ENCODE measurements at places on chromosomes 4 and X.
A peak's percentile ranks its signal among the peaks of the same experiment; 100 is the strongest.

- DNase-seq: no peak
These were observed 433.8 kb downstream of the NAF1 start for GRCh38 chr4:162732876-162733275.

DNA sequence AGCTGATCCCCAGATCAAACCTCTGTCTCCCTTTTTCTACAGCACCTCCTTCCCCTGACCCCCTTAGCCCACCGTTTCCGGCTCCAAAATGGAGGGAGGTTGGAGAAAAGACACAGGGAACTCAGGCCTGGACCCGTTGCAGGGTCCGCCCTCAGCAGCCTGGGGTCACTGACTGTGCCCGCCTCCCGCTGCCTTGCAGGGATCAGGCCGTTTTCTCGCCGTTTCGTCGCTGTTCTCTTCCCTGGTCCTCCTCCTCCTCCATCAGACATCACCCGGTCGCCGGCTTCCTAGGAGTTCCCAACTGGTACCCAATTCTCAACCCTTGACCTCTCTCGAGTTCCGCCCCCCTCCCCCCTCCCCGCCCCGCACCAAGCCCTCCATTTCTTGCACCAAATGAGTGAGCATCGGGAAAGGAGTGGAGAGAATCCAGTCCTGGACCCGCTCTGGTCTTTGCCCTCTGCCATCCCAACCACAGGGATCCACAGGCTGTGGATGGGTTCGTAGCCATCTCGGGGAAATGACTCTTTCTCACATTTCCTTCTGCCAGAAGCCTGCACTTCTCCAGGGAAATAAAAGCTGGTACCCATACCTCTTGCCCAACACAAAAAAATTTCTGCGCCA, 493 bp downstream of the TCEAL5 start:
- DNase-seq: no peak

GRCh38 chrX:151536571-151536970, 26.9 kb upstream of the PASD1 start:
- no peak for DNase-seq

DNA sequence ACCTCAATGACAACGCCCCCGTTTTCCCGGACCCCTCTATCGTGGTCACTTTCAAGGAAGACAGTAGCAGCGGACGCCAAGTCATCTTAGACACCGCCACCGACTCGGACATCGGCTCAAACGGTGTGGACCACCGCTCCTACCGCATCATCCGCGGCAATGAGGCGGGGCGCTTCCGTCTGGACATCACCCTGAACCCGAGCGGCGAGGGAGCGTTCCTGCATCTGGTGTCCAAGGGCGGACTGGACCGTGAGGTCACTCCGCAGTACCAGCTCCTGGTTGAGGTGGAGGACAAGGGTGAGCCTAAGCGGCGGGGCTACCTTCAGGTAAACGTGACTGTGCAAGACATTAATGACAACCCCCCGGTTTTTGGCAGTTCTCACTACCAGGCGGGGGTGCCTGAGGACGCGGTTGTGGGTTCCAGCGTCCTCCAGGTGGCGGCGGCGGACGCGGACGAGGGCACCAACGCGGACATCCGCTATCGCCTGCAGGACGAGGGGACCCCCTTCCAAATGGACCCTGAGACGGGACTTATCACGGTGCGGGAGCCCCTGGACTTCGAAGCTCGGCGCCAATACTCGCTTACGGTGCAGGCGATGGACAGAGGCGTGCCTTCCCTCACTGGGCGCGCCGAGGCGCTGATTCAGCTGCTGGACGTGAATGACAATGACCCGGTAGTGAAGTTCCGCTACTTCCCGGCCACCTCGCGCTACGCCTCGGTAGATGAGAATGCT, 2.2 kb downstream of the FAT4 start:
- no peak for DNase-seq

GRCh38 chr4:98653890-98654867, 4.2 kb downstream of the TSPAN5 start:
- DNase-seq: peak; percentile 85

DNA sequence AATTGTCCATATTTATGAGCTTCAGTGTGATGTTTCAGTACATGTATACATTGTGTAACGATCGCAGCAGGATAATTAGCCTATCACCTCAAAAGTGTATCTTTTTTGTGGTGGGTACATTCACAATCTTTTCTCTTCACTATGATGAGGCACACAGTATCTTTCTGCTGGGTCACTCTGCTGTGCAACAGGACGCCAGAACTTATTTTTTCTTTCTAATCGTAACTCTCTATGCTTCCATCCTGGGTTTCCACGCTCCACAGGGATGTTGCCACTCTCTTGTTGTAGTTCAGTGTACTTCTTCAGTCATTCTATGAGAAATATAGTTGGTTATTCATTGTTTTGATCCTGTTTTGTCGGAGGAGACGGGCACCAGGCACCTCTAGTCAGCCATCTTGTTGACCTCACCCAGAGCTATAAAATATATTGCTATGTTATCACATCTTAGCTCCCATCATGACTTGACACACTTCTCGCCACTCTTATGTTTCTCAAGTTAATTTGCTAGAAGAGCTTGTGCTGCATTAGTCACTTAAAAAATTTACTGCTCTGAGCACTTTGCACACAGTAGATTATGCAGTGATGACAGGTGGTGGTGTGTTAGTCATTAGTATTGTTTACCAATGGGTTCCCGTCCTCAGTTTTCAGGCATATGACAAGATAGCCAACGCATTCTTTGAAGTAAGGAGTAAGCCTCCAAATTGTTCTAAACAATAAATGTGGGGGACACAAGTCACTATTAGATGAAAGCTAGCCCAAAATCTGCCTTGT, 1002.7 kb upstream of the PCDH7 start:
- peak; percentile 69 for DNase-seq

DNA sequence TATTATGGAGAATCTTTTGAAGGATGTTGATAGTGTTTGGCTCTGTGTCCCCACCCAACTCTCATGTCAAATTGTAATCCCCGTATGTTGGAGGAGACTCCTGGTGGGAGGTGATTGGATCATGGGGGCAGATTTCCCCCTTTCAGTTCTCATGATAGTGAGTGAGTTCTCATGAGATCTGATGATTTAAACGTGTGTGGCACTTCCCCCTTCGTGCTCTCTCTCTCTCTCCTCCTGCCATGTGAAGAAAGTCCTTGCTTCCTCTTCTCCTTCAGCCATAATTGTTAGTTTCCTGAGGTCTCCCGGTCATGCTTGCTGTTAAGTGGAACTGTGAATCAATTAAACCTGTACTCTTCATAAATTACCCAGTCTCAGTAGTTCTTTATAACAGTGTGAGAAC, 166.1 kb upstream of the NUDT6 start:
- no peak for DNase-seq

DNA sequence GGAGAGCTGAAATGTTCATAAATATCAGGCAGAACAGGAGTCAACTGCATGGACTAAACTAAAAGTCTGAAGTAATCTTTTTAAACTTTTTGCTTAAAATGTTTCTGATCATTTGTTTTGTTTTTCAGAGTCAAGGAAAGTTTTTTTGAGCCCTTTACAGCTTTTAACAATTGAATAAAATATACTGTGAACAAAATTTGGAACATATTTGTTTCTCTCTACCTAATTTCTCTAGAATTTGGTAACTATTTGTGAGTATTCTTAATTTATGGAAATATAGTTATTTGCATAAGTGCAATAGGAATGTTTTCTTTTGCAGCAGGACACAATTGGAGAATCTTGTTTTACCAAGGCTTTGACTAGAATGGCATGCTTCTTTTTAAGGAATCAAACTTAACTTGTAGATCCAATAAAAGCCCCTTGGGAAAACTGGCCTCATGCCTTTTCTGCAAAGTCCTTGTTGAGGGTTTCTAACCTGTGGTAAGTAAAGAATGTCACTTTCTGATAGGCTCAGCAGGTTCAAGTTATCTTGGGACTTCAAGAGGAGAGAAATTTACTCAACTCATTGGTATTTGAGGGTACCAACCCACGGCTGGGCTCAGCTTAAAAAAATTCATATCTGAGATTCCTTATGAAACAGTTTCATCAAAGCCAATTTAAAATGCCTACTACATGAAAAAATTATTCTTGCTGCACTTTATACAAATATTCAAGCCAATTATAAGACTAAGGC, 91.5 kb downstream of the UPRT start:
- DNase-seq: no peak

DNA sequence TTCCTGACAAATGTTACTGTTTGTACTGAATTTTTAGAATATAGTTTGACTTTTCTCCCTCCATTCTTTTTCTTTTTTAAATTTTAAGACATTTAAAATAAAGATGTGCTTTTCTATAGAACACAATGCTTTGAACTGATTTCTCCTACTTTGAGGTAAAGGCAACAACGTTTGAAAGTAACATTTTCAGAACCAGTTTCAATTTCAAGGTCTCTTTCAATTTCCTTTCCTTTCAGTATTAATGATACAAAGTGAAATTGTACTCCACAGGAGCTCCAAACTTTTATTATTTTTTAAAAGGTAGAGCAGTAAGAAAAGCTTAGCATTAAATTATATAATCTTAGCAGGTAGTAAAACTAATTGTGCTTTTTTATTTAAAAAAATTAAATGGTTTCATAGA, 54.9 kb downstream of the NDST4 start:
- no peak for DNase-seq

- peak; percentile 65 for DNase-seq
These were observed 10.0 kb upstream of the PLK4 start for GRCh38 chr4:127870688-127871087.

- no peak for DNase-seq
These were observed 543.1 kb downstream of the GBA3 start for GRCh38 chr4:23235628-23236390.

DNA sequence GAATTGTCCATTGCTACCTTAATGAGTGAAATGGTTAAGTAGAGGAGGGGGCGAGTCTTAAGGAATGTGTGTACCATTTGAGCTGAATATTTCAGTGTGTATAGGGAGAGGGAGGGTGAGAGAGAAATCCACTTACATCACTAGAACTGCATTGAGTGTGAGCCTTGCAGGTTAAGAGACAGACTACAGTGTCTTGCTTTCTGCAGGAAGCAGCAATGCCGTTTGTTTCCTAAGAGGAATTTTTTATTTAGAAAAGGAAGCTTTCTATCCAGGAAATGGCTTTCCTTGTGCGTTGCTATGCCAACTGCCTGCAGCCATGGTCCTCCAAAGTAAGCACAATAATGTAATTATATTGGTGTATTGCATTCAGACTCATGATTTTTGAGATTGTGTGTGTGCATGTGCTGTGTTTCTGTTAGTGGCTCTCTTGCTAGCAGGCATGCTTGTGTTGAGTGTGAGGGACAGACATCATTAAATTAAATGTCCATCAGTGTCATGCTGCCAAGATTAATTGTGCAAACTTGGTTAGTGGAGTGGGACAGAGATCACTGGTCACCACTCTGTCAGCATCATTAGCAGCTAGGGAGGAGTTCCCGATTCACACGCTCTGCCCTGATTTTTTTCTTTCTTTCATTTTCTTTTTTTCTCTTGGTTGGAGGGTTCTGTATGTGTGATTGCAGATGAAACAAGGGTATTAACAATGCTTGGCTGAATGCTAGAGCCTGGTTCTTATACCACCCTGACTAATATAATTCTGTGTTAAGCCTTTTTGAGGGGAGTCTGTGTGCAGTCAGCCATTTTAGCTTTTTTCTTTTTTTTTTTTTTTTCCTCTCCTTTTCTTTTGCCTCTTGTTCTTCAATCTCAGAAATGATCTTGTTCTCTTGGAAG, 164.3 kb downstream of the RAPGEF2 start:
- peak; percentile 28 for DNase-seq

DNA sequence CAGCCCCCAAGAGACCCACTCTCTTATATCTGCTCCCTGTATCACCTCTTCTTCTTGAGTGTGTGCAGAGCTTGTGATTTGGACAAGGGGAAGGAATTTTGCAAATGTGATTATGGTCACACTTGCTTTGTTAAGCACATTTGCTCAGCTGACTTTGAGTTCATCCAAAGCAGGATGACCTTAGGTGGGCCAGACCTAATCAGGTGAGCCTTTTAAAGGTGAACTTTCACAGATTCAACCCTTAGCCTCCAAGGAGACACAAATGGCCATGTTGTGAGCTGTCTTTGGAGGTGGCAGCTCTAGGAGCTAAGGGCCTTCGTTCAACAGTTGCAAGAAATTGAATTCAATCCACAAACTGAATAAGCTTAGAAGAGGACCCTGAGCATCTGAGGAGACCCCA, 147.8 kb downstream of the DEFB131A start:
- no peak for DNase-seq

DNA sequence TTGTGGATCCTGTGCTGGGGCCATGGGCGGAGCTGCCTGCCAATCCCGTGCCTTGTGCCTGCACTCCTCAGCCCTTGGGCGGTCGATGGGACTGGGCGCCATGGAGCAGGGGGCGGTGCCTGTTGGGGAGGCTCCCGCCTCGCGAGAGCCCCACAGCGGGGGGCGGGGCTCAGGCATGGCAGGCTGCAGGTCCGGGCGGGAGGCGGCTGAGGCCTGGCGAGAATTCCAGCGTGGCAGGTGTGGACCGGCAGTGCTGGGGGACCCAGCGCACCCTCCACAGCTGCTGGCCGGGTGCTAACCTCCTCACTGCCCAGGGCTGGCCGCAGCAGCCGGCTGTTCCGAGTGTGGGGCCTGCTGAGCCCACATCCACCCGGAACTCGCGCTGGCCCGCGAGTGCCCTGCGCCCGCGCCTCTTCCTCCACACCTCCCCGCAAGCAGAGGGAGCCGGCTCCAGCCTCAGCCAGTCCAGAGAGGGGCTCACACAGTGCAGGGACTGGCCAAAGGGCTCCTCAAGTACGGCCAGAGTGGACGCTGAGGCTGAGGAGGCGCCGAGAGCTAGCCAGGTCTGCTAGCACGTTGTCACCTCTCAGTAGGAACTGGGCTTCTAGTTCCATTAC, 85.9 kb downstream of the GBA3 start:
- DNase-seq: no peak

GRCh38 chr4:53055716-53056403, 193.7 kb downstream of the RASL11B start:
- no peak for DNase-seq

DNA sequence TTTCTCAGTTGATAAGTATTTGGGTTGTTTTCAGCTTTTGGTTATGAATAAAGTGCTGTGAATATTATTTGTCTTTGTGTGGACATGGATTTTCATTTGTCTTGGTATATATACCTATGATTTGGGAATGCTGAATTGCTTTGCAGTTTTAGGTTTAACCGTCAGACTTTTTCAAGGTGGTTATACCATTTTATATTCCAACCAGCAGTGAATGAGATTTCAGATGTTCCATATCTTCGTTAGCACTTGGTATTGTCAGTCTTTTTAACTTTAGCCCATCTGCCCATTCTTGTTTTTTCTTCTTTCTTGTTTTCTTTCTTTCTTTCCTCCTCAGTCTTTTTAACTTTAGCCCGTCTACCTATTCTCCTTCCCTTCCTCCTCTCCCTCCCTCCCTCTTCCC, 106.0 kb downstream of the KDM6A start:
- DNase-seq: no peak

DNA sequence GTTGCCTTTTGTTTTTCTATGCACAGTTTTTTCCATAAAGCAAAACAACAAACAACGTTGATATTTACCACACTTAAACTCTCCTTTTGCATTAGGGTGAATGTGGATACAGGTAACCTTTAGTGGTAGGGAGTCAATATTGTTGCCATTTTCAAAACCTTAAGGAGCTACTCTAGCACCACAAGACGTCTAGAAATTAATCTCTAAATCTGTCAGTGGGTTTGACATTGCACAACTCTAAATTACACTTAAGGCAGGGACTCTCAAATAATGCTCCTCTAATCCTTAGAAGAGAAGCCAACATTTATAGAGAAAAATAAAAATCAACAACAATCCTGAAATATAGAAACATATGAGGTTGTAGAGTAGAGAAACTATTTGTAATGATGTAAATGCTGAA, 297.2 kb downstream of the UNC5C start:
- no peak for DNase-seq

GRCh38 chrX:51568586-51568985, 50.1 kb downstream of the CENPVL3 start:
- DNase-seq: no peak
